ENCODE measurements at places on chromosomes 11 and 22. TPM values are rescaled to one million over a fixed set of nuclear protein-coding genes. Genes with fewer than 3 reads are reported as not detected.

KRTAP5-10 gene
- not detected for total RNA-seq

BLID gene
- total RNA-seq: not detected

NXPE4 gene
- not detected for total RNA-seq

TLCD5 gene
- 8.6 TPM for total RNA-seq

NAALADL1 gene
- 5.1 TPM for total RNA-seq

LINC01488 gene
- total RNA-seq: not detected

DNA sequence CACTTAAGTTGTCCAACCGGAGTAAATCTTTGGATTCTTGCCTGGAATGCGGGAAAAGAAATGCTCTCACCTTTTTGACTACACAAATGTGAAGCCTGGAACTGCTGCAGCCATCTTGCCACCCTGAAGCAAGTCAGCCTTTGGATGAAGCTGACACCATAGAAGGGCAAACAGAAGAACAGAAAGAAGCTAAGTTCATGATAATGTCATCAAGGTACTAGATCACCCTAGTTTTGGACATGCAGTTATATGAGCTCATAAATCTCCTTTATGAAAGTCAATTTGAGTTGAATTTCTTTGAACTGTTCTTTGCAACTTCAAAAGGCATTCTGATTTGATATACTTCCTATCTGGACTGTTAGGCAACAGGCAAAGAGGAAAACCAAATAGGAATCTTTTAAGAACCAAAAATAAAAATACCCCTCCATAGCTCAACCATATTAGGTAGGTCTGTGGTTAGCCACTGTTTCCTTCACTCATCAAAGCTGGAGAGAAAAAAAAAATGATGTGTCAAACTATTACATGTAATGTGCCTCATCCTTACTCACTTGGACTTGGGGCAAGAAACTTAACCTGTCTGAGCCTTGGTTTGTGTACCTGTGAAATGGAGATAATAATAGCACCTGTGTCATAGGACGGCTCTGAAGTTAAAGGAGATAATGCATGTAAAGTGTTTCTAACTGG, 91.9 kb downstream of the WT1 start:
- DNase-seq: no peak

DNA sequence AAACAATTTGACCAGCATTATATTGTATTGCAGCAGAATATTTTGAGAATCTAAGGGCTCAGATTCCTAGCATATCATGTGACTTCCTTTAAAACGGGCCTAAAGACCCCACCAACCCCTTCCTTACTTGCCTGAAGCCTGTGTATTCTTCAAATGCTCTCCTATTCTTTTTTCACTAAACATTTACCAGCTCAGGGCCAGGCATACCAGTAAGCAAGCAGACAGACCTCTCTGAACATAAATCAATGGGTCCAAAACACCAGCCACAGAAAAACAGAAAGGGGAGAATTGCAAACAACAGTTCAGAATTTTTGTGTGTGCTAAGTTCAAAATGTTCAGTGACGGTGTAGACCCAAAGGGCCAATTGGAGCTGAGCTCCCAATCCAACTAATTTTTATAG, 64.8 kb upstream of the TIMP3 start:
- DNase-seq: no peak

DNA sequence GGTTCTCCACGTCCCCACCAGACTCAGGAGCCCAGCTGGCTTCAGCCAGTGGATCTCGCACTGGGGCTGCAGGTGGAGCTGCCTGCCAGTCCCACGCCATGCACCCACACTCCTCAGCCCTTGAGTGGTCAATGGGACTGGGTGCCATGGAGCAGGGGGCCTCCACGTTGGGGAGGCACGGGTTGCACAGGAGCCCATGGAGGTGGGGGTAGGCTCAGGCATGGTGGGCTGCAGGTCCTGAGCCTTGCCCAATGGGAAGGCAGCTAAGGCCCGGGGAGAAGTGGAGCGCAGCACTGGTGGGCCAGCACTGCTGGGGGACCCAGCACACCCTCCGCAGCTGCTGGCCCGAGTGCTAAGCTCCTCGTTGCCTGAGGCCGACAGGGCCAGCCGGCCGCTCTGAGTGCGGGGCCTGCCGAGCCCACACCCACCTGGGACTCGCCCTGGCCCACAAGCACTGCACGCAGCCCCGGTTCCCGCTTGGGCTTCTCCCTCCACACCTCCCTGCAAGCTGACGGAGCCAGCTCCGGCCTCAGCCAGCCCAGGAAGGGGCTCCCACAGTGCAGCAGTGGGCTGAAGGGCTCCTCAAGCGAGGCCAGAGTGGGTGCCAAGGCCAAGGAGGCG, 258.5 kb upstream of the PDGFD start:
- DNase-seq: no peak

DNA sequence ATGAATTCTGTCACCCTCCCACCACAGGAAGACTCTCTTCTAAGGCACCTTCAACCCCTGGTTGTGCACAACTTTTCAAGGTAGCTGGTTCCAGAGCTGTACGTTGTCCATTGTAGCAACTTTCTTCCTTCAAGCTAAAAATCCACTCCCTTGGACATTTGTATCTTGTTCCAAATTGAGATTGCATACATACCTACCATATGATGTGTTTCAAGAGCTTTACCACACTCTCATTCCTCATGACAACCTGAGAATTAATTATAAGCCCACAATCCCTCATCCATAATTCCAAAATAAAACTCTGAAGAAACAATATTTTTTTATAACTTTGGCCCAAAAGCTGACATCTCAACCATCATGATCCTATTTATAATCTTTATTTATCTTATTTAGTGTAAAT, 3.0 kb downstream of the OR52W1 start:
- DNase-seq: no peak

DNA sequence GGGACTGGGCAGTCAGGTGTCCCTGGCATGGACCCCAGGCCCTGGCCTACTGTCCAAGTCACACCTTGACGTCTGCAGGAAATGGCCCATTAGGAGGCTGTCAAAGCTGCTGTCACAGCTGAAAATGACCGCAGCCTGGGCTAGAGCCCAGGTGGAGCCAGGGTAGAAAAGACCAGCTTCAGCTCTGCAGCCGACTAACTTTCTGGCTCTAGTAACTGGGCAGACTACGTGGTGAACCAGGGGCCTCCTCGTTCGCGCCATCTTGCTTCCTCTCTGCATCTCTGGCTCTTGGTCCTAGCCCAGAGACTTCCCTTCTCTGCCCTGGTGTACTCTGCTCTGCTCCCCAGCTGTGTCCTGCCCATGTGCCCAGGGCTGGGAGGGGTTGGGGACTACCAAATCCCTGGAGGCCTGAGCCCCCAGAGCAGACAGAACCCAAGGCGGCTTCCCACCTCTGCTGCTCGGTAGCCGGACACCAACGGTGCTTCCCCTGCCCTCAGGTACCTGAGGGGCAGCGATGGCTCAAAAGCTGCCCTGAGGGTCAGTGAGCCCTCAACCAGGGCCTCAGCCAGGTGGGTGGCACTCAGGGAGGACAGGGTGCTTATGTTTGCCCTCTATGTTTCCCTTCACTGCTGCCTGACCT, 19.7 kb downstream of the SART1 start:
- no peak for DNase-seq

DNA sequence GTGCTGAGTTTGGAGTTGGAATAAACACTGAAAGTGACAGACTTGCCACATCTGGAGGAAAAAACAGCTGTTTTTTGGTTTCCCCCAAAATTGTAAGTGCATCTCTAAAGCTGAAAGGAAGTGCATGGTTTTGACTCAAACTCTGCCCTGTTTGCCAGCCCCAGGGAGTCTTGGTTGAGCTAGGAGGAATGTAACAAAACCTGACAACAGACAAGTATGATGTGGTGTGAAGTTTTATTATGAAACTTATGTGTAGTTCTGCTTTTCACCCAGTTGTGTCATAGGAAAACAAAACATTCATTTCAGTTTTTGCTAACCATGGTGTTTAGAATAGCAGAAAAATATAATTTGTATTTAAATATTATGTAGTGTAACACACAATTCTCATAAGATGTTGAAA, 31.7 kb upstream of the PDE3B start:
- DNase-seq: no peak

GRCh38 chr11:72613977-72614376, 60.2 kb downstream of the PDE2A start:
- DNase-seq: peak; percentile 47

- no peak for DNase-seq
Measured at GRCh38 chr11:83051760-83052671, 19.7 kb downstream of the RAB30 start.

- no peak for DNase-seq
Measured at GRCh38 chr11:23932485-23932898, 564.4 kb upstream of the LUZP2 start.

DNA sequence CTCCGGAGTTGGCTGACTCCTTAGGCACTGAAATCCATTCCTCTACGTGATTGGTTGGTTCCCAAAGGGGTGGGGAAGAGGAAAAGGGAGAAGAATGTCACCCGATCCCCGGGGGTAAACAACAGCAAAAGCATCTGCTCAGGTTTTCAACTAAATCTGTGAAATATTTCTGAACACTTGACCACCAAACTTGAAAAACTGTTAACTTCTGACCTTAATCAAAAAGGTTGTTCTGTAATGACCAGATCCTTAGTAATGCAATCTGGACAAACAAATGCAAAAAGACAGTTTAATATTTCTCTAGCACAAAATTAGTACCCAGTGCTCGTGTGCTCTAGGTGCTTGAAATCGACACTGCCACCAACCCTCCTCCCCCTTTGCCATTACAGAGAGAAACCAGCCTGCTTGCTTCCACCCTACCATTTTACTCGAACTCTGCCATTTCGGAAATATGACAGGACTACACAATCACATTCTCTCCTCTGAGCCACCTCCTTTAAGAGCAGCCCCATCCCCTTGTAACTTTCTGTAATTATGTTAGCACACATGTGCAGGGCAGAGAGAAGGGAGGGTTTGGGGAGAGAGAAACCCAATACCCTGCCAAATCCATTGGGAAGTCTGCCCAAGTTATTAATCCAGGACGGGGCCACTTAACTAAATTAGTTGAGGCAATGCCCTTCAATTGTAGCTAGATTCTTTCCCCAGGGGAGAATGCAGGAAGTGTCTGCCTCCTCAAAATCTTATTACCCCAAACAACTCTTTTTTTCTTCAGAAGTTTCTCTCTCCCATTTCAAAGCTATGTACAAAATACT, 113.8 kb downstream of the RBFOX2 start:
- peak; percentile 95 for DNase-seq

GRCh38 chr11:2481253-2481652, 36.4 kb downstream of the KCNQ1 start:
- DNase-seq: no peak

GRCh38 chr11:45436118-45436517, 150.0 kb upstream of the SYT13 start:
- DNase-seq: no peak

GRCh38 chr11:117070016-117070415, 28.2 kb downstream of the SIK3 start:
- no peak for DNase-seq

GRCh38 chr11:31968461-31969358, 122.2 kb upstream of the RCN1 start:
- no peak for DNase-seq

DNA sequence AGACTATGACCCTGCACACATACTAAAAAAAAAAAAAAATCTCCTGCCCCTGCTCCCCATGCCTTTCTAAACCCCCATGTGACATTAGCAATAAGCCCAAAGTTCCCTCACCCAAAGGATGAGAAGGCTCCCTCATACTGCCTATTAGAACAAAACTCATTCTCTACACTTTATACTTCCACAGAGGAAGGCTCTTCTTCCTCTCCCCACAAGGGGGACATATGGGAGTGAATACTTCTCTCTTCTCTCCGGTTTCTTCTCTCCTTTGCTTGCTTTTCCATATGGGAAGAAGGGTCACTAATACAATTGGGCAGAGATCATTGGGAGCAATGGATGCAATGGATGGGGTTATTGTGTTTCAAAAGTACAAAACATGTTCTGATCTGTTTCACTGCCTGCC, 3.3 kb downstream of the OR52L1 start:
- DNase-seq: no peak

GRCh38 chr11:112318184-112318591, 57.5 kb upstream of the PLET1 start:
- DNase-seq: no peak

DNA sequence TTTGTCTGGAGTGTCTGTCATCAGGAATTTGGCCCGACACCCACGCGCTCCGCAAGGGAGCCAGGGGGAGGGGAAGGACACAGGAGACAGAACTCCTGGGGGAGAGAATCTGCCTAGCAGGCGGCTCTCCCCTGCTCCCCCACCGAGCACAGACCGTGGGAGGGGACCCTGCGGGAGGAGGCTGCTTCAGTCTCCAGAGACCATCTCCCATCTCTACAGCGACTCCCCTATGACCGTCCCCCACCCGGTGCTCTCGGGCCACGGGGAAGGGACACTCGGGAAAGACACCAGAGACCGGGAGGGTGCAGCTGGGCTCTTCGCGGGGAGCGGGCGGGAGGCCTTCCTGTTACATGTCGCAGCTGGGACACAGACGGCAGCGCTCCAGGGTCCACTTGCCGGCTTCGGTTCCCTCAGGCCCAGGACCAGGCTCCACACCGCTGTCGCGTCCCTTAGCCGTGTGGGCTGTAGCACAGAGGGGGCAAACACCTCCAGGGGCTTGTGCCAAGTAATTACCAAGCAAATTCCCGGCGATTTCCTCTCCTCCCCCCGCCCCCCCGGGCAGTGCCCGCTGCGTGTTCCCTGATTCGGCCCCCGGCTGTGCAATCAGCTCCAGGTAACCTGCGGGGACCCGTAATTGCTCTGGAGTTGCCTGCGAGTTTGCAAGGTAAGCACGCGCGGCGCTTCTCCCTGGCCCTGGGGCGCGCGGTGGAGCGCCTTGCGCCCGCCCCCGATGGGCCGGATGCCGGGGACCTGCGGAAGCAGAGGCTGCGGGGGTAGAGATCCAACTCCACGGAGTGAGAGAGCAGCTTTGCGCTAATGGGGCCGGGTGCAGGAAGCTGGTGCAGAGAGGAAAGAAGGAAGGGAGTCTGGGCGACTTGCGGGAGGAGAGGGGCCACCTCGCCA, 155.1 kb upstream of the CADM1 start:
- DNase-seq: no peak

GRCh38 chr11:104836691-104837090, 61.6 kb downstream of the CASP12 start:
- DNase-seq: peak; percentile 28

DNA sequence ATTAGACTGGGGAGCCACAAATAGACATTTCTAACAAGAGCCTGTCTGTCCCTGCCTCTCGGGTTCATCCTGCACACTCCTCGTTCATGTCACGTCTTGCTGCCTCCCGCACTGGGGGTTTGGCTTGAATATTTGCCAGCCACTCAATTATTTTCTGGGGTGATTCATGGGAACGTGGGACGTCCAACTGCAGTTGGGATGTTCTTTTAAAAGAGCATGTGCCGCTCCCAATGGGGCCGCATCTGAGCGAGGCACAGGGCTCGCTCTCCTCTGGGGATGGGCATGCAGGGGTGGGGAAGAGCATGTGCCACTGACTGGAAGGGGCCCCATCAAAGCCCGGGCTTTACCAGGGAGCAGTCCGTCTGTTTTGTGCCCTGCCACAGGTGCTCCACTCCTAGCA, 43.4 kb downstream of the PARVG start:
- DNase-seq: no peak
